Fibroblast of mammary gland (primary cell): ENCODE measurements at places on chromosomes 3 and 15.

GRCh38 chr15:37106490-37107001 is 6.2 kb upstream of the MEIS2 start:
- peak; percentile 70 for DNase-seq

GRCh38 chr15:39778021-39778420 is 4.6 kb downstream of the FSIP1 start:
- DNase-seq: no peak

- peak; percentile 98 for DNase-seq
Measured at GRCh38 chr3:99108508-99108907, 207.0 kb upstream of the DCBLD2 start.

DNA sequence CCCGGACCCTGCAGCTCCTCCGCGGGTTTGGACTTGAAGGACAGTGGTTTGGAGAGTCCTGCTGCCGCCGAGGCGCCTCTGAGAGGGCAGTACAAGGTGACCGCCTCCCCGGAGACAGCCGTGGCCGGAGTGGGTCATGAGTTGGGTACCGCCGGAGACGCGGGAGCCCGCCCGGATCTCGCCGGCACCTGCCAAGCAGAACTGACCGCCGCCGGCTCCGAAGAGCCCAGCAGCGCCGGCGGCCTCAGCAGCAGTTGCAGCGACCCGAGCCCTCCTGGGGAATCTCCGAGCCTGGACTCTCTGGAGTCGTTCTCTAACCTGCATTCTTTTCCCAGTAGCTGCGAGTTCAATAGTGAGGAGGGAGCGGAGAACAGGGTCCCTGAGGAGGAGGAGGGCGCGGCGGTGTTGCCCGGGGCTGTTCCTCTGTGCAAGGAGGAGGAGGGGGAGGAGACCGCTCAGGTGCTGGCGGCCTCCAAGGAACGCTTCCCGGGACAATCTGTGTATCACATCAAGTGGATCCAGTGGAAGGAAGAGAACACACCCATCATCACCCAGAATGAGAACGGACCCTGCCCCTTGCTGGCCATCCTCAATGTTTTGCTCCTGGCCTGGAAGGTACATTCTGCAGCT is 634 bp downstream of the MINDY2 start:
- DNase-seq: no peak

- no peak for DNase-seq
Measured at GRCh38 chr15:89835176-89835564, 20.5 kb upstream of the ANPEP start.

GRCh38 chr3:188589071-188589470 is 435.1 kb downstream of the LPP start:
- no peak for DNase-seq

- DNase-seq: no peak
Measured at GRCh38 chr3:54421943-54422342, 299.6 kb downstream of the CACNA2D3 start.

GRCh38 chr3:124336067-124336656 is 344.2 kb upstream of the ROPN1 start:
- no peak for DNase-seq

DNA sequence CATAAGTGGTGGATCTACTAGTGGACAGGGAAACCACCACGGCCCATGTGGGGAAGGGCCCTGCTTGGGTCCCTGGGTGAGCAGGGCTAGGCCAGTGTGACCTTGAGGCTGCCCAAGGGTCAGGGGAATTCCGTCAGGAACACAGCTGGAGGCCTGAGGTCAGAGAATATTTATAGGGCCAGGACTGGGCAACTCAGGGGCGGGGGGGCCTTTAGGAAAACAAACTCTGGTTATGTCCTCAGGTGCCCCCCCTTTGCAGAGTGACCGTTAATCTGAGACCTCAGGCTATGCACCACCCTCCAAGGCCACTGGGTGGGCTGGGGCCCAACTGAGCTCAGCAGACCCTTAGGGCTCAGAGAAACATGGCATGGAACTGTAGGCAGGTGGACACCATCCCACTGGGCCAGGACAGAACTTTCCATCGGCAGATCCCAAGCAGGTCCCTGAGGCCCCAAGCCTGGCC is 2.5 kb downstream of the TWF2 start:
- no peak for DNase-seq

DNA sequence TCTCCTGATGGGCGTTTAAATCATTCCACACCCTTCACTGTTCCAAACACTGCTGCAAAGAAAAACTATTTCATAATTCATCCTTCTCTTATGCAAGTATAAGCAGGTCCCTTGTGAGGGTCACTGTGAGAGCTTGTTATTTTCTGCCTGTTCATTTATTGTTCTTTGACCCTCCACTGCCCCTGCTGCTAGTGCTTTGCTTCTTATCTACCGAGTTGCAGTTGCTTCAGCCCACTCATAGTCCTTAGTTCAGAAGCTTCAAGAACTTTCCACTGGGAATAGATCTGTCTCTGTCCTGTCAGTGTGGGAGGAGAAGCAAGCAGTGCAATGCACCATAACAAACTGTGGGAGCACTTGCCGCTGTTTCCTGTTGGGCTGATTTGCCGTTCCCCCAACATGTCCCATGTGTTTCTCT is 39.8 kb downstream of the RIOX2 start:
- no peak for DNase-seq
